ENCODE measurements at places on chromosomes 5 and 9.
A peak's percentile ranks its signal among the peaks of the same experiment; 100 is the strongest.

DNA sequence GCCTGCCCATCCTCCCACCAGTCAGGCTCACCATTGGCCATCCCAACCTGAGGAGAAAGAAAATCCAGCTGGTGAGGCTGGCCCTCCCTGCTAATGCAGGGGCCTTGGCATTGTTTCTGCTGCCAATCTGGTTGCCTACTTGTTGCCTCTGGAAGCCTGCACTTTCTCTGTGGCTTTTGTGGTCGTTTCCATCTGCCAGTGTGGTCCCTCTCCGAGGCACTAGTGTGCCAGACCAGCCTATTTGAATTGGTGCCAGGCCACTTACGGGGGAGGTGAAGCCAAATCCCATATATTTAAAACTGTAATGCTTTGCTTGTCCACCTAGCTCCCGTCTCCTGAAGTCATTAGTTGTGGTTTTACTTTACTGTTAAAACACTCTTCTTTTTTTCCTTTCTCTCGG, 213.4 kb upstream of the ADAMTSL1 start:
- H3K4me3 ChIP-seq: no peak overlapping the region
- no peaks in the 10 kb centered on the region for H3K36me3 ChIP-seq
- DNase-seq: no peak
- no peaks in the 10 kb centered on the region for H3K27me3 ChIP-seq
- no peak overlapping the region for H3K27ac ChIP-seq

DNA sequence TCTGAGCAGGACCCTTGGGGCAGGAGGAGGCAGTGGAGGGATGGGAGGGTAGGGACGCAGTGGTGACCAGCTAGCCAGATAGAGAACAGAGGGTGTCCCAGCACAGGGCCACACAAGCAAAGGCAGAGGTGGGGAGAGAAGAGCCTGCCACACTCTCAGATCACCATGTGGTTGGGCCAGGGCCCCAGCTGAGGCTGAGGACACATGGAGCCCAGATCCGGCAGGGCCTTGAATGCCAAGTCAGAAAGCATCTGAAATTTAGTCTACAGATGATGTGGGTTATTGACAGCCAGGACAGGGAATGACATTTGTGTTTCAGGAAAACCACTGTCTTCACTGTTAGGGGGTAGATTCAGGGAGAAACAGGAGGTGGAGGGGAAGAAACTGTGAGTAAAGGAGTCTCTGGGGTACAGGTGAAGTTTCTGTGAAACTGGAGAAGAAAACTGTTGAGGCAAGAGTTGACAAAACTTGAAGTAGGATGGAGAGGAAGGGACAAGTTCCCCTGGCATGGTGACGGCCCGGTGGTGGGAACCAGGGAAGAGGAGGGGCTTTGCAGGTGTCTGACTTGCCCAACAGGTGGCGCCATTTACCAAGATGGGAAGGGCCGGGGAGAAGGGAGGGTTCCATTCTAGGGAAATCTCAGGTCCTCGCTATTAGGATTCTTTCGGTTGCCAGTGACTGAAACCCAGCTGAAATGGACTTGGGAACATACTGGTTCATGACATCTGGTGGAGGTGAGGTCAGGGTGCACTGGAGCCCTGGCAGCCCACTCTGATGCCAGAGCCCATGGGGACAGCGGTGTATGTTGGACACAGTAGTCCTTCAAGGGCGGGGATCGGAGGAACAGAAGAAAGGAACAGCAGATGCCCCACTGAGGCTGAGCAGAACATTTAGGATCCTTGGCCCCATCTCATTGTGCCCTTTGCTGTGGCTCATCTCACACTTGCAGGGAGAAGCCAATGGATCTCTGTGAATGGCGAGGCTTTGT, 100.1 kb downstream of the KCNIP1 start:
- H3K4me3 ChIP-seq: no peak overlapping the region
- no peaks in the 10 kb centered on the region for H3K36me3 ChIP-seq
- peaks cover 24% of the 10 kb centered on the region for H3K27me3 ChIP-seq
- H3K4me1 ChIP-seq: no peaks in the 10 kb centered on the region
- H3K27ac ChIP-seq: no peak overlapping the region

DNA sequence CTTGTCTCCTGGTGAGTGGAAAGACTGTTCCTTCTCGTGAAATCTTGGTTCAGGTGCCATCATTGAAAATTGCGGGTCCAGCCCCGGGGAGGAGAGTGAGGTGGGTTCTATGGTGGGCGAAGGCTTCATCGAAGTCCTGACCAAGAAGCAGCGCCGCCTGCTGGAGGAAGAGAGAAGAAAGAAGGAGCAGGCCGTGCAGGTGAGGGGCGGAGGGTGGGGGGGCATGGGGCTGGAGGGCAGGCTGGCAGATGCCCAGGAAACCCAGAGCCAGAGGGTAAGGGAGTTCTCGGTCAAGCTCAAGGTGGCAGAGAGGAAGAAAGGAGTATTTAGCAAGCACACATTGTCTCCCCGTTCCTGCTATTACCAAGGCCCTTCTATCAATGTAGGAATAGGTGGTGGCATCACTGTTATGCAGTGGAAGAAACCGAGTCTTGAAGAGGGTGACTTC, 24.3 kb upstream of the POMT1 start:
- peaks cover 99% of the 10 kb centered on the region for H3K36me3 ChIP-seq
- peak; percentile 41 for DNase-seq
- peaks cover 66% of the 10 kb centered on the region for H3K4me1 ChIP-seq
- no peak overlapping the region for H3K4me3 ChIP-seq
- H3K27me3 ChIP-seq: no peaks in the 10 kb centered on the region

GRCh38 chr5:37838152-37838932, 1.5 kb downstream of the GDNF start:
- H3K27me3 ChIP-seq: peaks cover 100% of the 10 kb centered on the region
- peaks cover 55% of the 10 kb centered on the region for H3K4me1 ChIP-seq
- H3K27ac ChIP-seq: no peak overlapping the region

DNA sequence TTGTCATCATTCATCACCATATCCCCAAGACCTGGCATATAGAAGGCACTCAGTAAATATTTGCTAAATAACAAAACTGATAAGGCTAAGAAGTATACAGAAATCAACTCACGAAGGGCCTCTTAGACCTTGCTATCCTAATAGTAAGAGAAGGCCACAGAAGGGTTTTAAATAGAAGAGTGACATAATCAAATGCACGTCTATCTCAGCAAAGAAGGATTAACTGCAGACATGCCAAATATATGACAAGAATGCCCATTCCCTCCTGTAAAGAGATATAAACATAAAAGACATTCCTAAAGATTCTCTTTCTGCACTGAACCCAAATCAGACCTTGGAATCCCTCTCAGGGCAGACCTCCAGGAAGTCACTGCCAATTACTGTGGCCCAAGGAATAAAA, 34.1 kb downstream of the ECPAS start:
- no peaks in the 10 kb centered on the region for H3K27me3 ChIP-seq
- H3K36me3 ChIP-seq: peaks cover 19% of the 10 kb centered on the region
- no peak for DNase-seq
- peaks cover 75% of the 10 kb centered on the region for H3K4me1 ChIP-seq
- H3K27ac ChIP-seq: peak overlapping the region; percentile 51

DNA sequence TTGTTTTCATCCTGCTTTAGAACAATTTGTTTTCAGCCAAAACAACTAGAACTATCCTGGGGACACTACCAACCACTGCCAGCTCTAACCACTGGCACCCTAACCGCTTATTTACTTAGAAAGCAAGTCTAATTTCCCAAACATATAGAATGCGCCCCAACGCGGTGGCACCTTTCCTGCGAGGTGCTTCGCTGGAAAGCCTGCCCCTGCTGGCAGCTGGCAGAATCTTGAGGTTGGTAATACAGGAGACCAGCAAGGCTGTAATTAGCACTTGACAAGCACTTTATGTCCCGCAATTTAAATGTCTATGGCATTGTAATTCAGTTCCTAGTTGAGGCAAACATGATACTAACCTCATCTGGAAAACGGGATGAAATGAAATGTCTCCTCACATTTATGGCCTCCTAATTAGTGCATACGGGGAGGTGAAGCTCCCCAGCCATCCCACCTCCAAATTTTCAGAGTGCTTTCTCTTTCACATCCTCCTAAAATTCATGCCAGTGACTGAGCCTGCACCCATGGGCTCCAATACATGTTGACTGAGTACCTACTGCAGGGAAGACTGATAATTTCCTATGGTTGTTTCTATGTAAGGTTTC, 30.4 kb downstream of the GABBR2 start:
- no peak overlapping the region for H3K4me3 ChIP-seq
- H3K36me3 ChIP-seq: no peaks in the 10 kb centered on the region
- peaks cover 44% of the 10 kb centered on the region for H3K27me3 ChIP-seq
- no peak for DNase-seq
- H3K4me1 ChIP-seq: no peaks in the 10 kb centered on the region
- no peak overlapping the region for H3K27ac ChIP-seq

- peaks cover 75% of the 10 kb centered on the region for H3K36me3 ChIP-seq
- no peak overlapping the region for H3K4me3 ChIP-seq
- H3K4me1 ChIP-seq: peaks cover 94% of the 10 kb centered on the region
- DNase-seq: no peak
- H3K27ac ChIP-seq: peak overlapping the region; percentile 94
These were observed 103.9 kb upstream of the DMRT1 start for GRCh38 chr9:737400-738120.

- H3K4me1 ChIP-seq: peaks cover 48% of the 10 kb centered on the region
- no peak for DNase-seq
- H3K27ac ChIP-seq: no peak overlapping the region
These were observed 74.1 kb downstream of the SERINC5 start for GRCh38 chr5:80181618-80182211.

GRCh38 chr5:150057052-150057451, 29.3 kb downstream of the CSF1R start:
- no peak for DNase-seq
- no peaks in the 10 kb centered on the region for H3K27me3 ChIP-seq
- no peak overlapping the region for H3K27ac ChIP-seq
- peaks cover 8% of the 10 kb centered on the region for H3K4me1 ChIP-seq
- H3K36me3 ChIP-seq: peaks cover 30% of the 10 kb centered on the region

GRCh38 chr5:335740-336038, 14.2 kb downstream of the AHRR start:
- no peak overlapping the region for H3K27ac ChIP-seq
- DNase-seq: no peak
- no peak overlapping the region for H3K4me3 ChIP-seq
- H3K36me3 ChIP-seq: no peaks in the 10 kb centered on the region

- no peak overlapping the region for H3K27ac ChIP-seq
- H3K27me3 ChIP-seq: no peaks in the 10 kb centered on the region
- no peaks in the 10 kb centered on the region for H3K4me1 ChIP-seq
- H3K4me3 ChIP-seq: no peak overlapping the region
- H3K36me3 ChIP-seq: no peaks in the 10 kb centered on the region
These were observed 400.2 kb downstream of the TLR4 start for GRCh38 chr9:118104363-118104762.

GRCh38 chr5:119331566-119332095, 24.2 kb upstream of the TNFAIP8 start:
- H3K36me3 ChIP-seq: no peaks in the 10 kb centered on the region
- DNase-seq: no peak
- H3K4me1 ChIP-seq: peaks cover 16% of the 10 kb centered on the region
- H3K27me3 ChIP-seq: no peaks in the 10 kb centered on the region

DNA sequence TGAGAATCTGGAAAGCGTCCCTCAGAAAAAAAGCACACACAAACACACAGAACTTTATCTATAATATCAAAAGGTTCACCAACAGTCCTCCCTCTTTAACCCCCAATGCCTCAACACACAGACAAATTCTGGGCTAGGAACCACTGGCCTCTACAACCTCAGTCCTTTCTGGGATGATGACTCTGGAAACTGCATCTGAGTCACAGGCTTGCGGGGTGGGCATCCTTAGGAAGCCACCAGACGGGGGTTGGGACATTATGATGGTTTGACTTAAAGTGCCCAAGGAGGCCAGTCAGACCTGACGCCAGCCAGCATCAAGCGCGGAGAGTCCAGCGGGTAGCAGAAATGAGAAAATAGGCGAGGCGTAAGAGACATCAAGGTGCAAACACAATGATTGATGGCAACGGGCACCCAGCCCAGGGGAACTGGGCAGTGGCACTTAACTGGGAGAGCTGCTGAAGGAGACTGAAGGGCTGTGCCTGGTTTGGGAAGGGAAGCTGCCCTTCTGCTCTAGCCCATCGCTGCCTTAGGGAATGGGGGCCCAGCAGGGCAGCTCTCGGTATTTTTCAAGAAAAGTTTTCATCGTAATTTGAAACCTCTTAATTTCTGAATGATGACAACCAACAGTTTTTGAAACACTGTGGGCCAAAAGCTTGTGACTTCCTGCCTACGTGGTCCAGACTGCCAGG, 20.7 kb downstream of the SPRY4 start:
- H3K36me3 ChIP-seq: no peaks in the 10 kb centered on the region
- no peak overlapping the region for H3K27ac ChIP-seq
- peak; percentile 55 for DNase-seq
- H3K27me3 ChIP-seq: no peaks in the 10 kb centered on the region

- H3K4me1 ChIP-seq: no peaks in the 10 kb centered on the region
- DNase-seq: no peak
- H3K27me3 ChIP-seq: no peaks in the 10 kb centered on the region
- no peak overlapping the region for H3K4me3 ChIP-seq
These were observed 47.8 kb downstream of the LOX start for GRCh38 chr5:122030251-122030650.

GRCh38 chr9:33117796-33118195, 41.3 kb upstream of the SMU1 start:
- H3K4me1 ChIP-seq: peaks cover 75% of the 10 kb centered on the region
- no peak overlapping the region for H3K4me3 ChIP-seq
- no peaks in the 10 kb centered on the region for H3K27me3 ChIP-seq
- H3K27ac ChIP-seq: peak overlapping the region; percentile 62

DNA sequence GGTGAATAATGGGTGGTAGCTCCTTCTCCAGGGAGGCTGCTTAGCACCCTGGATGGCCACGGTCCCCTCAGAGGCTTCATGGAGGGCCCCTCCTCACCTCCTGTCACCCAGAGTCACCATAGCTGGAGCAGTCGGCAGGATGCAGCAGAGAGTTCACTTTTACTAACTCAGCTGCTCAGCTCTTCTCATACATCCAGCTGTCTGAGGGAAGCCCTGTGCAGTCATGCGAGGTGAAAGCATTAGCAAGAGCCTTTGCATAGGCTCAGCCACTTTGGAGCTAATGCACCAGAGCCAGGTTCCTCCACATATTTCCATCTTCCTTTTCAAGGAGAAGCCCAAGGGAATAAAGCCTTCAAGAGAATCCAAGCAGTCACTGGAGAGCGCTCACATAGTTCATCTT, 499.2 kb downstream of the BNC2 start:
- H3K4me3 ChIP-seq: no peak overlapping the region
- no peak for DNase-seq
- H3K4me1 ChIP-seq: no peaks in the 10 kb centered on the region
- peaks cover 13% of the 10 kb centered on the region for H3K27me3 ChIP-seq

DNA sequence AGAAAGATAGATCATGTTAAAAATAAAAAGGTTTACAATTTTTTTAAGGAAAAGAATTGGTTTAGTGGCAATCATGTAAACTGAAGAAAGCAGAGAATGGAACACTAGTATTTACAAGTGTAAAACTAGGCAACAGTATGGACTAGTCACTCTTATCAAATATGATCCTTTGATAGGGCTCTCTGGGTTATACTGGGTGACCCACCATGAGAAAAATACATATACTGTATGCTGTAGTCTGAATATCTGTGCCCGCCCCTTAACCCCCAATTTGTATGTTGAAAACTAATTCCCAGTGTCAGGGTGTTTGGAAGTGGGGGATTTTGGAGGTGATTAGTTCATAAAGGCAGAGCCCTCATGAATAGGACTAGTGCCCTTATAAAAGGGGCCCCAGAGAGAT, 236.8 kb upstream of the TARS1 start:
- H3K27ac ChIP-seq: no peak overlapping the region
- peaks cover 17% of the 10 kb centered on the region for H3K4me1 ChIP-seq
- no peaks in the 10 kb centered on the region for H3K27me3 ChIP-seq
- no peak for DNase-seq

GRCh38 chr5:10856071-10856470, 95.0 kb upstream of the DAP start:
- DNase-seq: no peak
- H3K4me3 ChIP-seq: no peak overlapping the region
- no peak overlapping the region for H3K27ac ChIP-seq
- H3K4me1 ChIP-seq: peaks cover 7% of the 10 kb centered on the region
